Activated CD8-positive, alpha-beta memory T cell treated with anti-CD3 and anti-CD28 coated beads for 4 hours (primary cell): ENCODE measurements at places on chromosomes 16 and 17.

- no peak for DNase-seq
Observed at GRCh38 chr17:40415390-40415789, 2.3 kb downstream of the TOP2A start.

GRCh38 chr16:81719993-81720392, 59.1 kb upstream of the PLCG2 start:
- DNase-seq, result no peak

GRCh38 chr17:51907041-51907440, 251.5 kb downstream of the CA10 start:
- no peak for DNase-seq

GRCh38 chr17:75036643-75037268, 10.0 kb downstream of the ATP5PD start:
- peak; percentile 67 for DNase-seq

DNA sequence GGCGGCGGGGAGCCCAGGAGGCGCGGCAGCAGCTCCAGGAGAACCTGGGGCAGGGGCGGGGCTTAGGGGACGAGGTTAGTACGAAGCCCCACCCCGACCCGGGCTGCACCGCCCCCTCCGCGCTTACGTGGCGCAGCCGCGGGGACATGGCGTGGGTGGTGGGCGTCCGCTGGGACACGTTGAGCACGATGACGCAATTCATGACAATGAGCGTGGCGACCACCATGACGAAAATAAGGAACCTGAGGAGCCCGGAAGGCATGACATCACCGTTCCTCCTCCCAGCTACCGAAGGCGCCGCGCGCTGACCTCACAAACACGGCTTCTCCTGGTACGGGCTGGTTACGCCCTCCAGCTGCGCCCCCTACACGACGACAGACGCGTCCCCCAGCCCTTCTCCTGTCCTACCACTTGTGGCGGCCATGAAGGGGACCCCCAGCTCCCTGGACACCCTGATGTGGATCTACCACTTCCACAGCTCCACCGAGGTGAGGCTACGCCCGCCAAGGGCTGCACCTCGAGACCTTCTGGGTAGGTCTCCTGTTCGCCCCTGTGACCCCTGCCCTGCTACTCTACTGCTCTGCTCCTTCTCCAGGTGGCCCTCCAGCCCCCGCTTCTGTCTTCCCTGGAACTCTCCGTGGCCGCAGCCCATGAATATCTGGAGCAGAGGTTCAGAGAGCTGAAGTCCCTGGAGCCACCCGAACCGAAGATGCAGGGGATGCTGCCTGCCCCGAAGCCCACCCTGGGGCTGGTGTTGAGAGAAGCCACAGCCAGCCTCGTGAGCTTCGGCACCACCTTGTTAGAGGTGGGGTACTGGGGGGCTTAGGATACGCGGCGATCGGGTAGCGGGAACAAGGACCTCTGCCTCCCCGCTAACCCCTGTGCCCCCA, at the start of gene C17orf107:
C17orf107 (plus strand) TSS at position 196 of the 890 bp plus-strand sequence; CDS start at position 423, 227 bp downstream.
- peak; percentile 97 for DNase-seq

GRCh38 chr16:19835968-19836421, 48.7 kb downstream of the GPRC5B start:
- DNase-seq, result no peak

DNA sequence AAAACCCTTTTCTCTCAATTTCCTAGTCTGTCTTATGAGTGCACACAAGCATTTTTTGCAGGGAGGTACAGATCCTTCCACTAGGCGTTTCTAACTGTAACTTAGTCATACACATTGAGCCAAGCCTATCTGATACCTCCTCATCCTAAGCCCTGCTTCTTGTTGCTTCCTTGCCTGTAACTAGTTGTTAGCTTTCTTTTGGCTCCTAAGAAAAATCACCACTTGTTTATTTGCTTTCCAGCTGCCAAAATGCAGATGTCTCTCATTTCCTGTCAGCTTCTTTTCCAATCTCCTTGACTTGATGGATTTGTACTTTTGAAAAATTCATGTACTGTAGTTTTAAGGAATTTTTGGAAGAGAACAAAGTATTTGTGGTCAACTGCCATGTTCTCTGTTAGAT, 73.7 kb downstream of the TNRC6C start:
- no peak for DNase-seq

GRCh38 chr16:56164636-56165035, 26.7 kb upstream of the GNAO1 start:
- no peak for DNase-seq

- no peak for DNase-seq
Observed at GRCh38 chr16:74264811-74265210, 31.8 kb upstream of the PSMD7 start.

GRCh38 chr17:33131620-33132019, 140.0 kb downstream of the SPACA3 start:
- no peak for DNase-seq

GRCh38 chr17:56913353-56913866, 439 bp downstream of the TRIM25 start:
- DNase-seq, result no peak

DNA sequence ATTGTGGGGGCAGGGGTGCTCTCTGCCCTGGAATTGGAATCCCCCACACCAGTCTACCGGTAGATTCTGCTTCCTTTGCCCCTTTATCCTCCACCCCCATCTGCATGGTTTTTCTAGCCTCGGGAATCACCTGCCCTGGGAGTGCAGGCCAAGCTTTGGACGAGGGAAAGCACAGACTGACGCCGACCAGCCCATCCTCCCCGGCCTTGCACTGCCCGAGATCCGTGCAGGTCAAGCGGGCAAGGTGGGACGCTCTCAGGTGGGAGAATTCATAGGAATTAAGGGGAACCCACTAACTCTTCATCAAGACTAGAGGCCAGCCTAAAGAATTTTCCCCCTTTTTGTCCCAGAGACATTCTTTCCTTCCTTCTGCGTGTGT, 9.9 kb upstream of the HOXB13 start:
- DNase-seq, result no peak

DNA sequence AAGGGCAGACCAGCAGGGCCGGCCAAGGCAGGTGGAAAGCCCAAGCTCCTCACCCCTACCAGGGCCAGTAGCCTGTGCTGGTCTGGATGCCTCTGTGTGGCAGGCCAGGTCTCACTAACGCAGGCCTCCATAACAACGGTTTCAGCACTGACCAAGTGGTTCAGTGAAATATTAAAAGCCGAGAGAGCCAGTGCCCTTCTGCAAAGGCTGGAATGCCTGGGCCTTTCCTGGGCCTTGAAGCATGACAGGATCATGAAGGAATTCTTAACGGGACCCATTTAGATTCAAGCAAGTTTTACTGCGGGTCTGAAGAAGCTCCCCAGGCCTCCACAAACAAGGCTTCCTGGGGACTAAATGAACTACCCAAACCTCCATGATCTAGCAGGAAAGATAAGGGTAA, 16.3 kb downstream of the ADAD2 start:
- no peak for DNase-seq

- no peak for DNase-seq
Observed at GRCh38 chr17:82052638-82053059, 951 bp downstream of the GPS1 start.

GRCh38 chr16:20268409-20268808, 58.9 kb downstream of the GP2 start:
- no peak for DNase-seq

GRCh38 chr17:40062329-40063186, at the start of gene THRA:
Gene THRA, plus strand, starts transcription at chr17:40062965. Its CDS starts 11,524 bp downstream, at chr17:40074489.
- peak; percentile 30 for DNase-seq

GRCh38 chr17:48790607-48791127, 26.4 kb downstream of the TTLL6 start:
- DNase-seq, result no peak

DNA sequence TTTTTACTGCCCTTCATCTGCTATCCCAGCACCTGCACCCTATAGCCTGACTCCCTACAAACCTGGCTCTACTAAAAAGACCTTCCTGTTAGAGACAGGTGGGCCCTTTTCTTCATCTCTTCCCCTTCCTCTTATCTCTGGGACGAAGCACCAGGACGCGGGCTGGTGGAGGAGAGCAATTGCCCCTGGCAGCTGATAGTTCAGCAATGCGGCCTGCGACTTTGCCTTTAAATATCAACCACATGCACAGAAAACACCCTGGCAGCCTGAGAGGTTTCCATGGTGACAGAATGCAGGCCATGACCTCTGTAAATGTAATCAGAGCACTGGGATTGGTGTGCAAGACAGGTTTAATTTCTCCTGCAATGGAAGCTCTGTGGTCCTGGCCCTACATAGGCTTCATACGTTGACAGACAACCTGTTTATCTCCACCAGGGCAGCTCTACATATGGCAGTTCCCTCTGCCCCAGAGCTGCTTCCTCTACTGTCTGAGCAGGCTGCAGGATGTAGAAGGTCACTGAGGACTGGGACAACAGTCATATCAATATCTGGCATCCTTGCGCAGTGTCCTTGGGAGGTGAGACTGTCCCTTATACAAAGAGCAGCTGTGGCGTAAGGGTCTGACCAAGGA, 10.0 kb upstream of the SKAP1 start:
- no peak for DNase-seq

- DNase-seq, result no peak
Observed at GRCh38 chr16:69669577-69669976, 56.8 kb downstream of the NQO1 start.

DNA sequence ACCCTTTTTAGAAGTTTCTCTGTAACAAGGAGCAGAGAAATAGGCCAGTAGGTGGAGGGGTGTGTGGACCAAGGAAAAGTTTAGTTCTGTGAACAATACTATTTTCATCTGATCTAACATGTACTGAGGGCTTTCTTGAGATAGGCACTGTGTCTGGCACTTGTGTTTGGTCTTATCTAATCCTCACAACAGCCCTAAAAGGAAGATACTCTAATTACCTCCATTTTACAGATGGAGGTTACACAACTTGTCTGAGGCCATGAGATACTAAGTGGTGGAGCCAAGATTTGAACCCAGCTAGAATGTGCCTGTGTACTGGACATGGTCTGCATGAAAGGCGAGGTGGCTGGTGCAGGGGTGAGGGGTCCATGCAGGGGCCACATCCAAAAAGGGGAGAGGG, 4.5 kb downstream of the TNFSF12 start:
- DNase-seq, result no peak
